ENCODE measurements at places on chromosomes 6 and 20.

DNA sequence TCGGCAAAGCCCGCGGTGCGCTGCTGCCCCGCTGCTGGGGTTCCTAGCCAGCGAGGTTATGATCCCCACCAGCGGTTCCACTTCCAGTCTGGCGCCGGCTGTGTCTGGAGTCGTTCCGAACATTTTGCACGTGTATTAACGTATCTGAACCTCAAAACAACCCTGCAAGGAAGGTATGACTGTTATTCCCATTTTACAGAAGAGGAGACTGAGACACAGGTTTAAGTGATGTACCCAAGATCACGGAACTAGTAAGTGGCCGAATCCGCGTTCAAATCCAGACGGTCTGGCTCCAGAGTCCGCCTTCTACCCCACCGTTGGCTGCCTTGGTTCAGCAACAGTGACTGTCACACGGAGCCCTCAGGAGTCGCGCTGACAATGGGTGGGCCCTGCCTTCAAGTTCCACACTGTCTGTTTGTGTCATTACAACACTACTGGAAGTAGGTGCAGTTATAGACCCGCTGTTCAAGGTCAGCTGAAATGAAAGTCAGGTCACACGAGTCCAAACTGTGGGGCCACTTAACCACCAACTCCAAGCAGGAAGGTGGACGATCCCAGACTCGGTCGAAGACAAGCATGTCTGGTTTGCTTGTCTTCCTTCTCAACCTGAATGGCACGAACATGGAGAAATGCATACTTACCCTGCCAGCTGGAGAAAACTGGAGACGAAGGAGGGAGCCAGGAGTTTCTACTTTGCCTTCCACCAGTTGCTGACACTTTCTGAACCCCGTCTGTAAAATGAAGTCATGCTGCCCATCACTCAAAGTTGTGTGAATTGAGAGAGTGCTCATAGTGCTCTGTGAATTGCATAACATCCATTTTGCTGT lies 803 bp upstream of the SRXN1 start:
- no peak for DNase-seq

DNA sequence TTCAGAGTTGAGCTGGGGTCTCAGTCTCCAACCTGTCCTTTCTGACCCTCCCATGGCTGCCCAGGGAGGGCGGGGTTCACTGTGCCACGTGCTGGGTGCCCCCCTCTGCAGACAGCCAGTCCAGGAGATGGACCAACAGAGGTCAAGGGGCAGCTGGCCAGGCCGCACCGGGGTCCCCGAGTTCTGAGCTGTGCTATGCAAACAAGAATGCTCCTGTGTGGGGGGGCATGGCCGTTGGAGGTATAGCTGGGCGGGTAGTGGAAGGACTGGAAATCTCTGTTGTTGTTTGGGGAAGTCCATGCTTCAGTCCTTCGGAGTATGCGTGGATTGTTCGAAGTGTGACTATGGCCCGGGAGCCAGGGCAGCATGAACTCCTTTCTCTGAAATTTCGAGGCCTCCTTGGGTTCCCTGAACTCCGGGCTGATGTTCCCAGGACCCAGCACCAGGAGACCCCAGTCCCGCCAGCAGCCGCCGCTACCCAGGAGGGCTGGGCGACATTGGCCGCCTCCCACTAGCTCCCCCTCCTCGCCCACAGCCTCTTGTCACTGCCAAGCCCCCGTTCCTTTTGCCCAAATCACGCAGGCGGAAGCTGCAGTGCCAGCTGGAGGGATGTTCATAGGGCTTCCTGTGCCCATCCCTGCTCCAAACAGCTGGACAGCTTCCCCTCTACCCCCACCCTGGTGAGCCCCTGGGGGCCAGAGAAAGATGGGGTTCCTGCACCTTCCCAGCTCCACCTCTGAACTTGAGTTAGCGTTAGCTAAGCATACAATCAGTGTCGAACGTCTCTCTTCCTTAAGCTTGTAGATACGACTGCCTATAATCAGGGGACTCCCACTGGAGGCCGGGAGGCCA lies 126.6 kb downstream of the TAF4 start:
- DNase-seq, result no peak

DNA sequence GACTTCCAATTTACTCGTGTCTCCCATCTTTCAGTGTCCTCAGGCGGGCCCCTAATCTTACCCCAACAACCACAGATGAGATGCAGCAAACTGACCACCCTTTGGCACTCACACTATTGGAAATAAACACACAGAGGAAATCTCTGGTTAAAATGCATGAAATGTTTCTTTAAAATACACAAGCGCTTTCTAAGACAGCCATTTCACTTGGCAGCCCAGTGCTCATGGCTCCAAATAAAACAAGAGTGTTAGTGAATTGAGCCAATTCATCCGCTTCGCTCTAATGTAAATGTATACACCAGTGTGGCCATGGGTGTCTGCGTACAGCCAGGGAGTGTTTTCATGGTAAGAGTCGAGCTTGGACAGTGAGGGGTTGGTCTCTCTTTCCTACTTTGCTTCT lies 282.9 kb downstream of the CLIC5 start:
- no peak for DNase-seq

DNA sequence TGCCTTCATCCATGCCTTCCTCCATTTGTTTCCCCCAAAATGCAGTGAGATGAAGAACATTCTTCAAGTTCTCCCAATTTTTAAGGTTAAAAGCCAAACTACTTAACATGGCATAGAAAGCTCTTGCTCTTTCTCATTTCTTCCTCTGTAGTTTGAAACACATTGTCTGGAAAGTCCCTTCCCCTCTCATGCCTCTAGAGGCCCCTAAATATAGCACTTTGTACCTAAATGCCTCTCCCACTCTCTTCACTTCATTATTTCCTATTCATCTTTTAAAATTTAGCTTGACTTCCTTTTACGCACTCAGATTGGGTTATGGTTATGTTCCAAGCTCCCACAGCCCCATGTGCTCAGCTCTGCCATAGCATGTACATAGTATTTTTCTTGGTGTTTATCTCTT lies 389.3 kb downstream of the HDGFL1 start:
- DNase-seq, result no peak

- DNase-seq, result no peak
Observed at GRCh38 chr6:47897247-47897646, 115.4 kb downstream of the OPN5 start.

Data from CD4-positive, alpha-beta T cell treated with Interleukin-4 for 1 hour (primary cell).